ENCODE measurements at places on chromosomes 12 and 14.
A peak's percentile ranks its signal among the peaks of the same experiment; 100 is the strongest.

DNA sequence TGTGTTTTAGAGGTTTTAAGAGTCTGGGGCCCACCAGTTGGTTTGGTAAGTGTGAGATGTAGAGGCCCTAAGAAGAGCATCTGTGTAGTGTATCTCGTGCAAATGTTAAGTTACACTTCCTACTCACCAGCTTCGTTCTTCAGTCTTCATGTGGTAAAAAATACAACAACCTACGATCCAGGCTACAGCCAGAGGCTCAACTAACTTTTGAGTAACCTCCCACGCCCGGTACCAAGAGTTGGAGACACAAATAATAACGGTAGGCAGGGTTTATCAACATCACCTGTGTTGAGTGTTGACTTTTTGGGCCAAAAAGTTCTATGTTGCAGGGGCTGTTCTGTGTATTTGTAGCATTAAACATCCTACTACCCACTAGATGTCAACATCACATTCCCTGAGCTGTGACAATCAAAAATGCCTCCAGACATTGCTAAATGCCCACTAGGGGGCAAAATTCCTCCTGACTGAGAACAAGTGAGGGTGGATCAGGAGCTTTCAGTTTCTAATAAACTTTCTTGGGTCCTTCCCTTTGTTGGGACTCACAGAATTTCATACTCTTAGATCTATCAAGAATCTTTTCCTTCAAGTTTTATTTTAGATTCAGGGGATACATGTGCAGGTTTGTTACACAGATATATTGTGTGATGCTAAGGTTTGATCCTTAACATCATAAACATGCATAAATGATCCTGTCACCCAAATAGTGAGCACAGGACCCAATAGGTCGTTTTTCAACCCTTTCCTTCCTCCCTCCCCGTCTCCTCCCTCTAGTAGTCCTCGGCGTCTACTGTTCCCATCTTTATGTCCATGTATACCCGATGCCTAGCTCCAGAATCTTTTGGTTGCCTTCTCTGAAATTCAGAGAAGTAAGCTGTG lies 94.7 kb downstream of the SLC2A13 start:
- DNase-seq: peak; percentile 48

- no peak for DNase-seq
These were observed 1241.2 kb upstream of the FLRT2 start for GRCh38 chr14:84288781-84289180.

DNA sequence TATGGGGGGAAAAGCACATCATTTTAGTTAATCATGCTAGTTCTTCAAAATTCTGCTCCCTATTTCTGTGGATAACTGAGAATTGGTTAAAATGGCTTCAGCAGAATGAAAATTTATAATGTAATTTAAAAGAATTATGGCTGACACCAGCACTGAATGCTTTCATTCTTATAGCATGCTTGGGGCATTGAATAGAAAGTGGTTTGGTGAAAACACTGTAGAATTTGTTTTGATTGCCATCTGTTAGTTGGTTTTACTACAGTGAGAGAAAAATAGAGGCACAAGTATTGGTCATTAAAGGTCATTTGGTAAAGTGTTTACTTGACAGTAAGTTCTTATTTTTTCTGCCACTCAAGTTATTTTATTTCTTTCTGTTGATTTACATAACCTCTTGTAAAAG lies 70.8 kb downstream of the PRORP start:
- no peak for DNase-seq

- no peak for DNase-seq
These were observed 42.2 kb upstream of the NR2C1 start for GRCh38 chr12:95115641-95116040.

DNA sequence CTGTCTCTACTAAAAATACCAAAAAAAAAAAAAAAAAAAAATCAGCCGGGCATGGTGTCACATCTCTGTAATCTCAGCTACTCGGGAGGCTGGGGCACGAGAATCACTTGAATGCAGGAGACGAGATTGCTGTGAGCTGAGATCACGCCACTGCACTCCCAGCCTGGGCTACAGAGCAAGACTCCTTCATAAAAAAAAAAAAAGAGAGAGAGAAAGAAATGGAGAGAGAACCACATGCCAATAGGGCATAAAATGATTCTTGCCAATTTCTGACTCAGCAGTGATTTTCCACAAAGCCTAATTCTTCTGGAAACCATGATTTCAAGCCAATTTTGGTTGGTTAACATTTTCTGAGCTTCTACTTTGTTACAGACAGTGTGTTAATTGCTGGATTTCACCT lies 250.4 kb upstream of the SEL1L start:
- DNase-seq: no peak

DNA sequence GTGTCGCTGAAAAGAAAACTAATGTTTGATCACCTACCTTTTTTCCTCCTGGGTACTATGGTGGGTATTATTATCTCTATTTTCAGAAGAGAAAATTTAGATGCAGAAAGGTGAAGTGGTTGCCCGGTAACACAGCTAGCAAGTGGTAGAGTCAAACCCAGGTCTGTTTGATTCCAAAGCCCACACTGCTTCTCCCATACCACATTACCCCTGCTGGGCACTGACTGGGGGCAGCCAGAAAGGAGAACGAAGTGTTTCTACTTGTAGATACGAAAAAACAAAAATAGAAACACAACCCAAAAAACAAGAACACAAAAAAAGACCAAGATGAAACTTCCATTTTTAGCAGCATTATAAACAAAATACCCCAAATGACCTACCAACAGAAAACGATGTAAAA lies 142.2 kb downstream of the SLC41A2 start:
- no peak for DNase-seq

GRCh38 chr14:64762044-64763034 lies 58.1 kb downstream of the PLEKHG3 start:
- DNase-seq: peak; percentile 90

DNA sequence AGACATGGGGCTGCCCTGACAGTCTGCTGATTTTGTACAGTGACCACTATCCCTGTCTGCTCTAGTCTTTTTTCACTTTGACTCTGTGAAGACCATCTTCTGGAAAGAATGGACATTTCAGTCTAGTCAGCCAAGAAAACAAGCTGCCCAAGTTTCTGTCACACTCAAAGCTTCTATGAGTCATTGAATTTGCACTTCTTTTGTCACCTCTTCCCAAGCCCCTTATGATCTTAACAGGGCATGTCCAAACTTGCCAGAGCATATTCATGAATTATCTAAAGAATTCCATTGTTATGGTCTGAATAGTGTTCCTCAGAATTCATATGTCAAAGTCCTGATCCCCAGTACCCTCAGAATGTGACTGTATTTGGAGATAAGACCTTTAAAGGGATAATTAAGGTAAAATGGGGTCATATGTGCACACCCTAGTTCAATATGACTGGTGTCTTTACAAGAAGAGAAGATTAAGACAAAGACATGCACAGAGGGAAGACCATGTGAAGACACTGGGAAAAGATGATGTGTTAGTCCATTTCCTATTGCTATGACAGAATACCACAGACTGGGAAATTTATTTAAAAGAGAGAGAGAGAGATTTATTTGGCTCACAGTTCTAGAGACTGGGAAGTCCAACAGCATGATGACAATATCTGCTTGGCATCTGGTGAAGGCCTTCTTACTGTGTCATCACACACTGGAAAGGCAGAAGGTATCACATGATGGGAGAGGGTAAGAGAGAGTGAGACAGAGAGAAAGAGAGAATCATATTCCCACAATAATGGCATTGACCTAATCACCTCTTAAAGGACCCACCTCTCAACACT lies 242.6 kb downstream of the BTG1 start:
- DNase-seq: no peak

GRCh38 chr12:92342574-92342973 lies 196.9 kb upstream of the BTG1 start:
- DNase-seq: no peak

DNA sequence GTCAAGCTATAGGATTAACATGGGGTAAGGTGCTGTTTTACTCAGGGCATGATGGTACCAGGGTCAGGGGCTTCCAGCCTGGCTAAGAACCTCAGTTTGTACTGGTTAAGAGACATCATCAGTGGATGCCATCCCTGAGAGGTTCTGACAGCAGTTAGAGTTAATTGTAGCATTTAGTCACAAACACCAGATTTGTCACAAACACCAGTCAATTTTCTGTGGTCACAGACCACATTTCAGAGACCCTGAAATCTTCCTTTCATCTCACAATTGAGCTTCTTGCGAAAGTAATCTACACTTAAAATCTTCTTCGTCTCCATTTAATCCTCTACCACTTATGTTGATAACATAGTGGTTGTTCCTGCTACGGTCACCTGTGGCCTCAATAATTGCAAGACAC lies 143.0 kb upstream of the EGLN3 start:
- DNase-seq: no peak

DNA sequence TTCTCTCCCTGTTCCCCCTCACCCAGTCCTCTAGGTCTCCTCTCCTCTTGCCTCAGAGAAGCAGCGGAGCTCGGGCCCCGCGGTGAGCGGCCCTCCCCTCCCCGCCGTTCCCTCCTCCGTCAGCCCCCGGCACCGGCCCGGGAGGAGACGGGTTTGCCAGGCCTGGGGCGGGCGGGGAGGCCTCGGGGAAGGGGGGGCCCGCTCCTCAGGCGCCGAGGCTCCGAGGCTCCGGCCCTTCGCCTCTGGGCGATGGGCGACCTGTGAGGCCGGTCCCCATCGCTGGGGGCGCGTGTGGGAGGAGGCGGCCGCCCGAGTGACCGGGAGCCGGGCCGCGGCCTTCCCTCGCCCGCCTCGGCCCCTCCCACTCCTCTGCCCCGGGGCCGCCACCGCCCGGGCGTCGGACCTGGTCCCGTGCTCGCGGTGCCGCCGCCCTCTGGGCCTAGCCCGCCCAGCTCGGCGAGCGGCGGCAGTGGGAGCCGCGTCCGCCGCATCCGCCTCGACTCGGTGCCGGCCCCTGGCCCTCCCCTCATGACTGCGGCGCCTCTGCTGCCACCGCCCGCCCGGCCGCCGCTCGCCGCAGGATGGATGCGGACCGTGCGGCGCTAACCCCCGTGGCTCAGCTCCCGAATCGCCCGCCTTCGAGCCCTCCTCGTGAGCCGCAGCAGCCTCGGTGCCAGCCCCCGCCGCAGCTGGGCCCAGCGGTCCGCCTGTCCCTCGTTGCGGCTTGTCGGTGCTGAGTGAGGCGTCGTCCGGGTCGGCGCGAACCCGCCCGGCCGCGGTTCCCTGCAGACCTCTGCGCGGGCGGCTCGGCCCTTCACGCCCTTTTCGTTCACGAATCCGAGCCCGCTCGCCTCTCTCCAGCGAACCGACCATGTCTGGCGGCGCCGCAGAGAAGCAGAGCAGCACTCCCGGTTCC lies 574 bp downstream of the WNK1 start:
- DNase-seq: peak; percentile 79

DNA sequence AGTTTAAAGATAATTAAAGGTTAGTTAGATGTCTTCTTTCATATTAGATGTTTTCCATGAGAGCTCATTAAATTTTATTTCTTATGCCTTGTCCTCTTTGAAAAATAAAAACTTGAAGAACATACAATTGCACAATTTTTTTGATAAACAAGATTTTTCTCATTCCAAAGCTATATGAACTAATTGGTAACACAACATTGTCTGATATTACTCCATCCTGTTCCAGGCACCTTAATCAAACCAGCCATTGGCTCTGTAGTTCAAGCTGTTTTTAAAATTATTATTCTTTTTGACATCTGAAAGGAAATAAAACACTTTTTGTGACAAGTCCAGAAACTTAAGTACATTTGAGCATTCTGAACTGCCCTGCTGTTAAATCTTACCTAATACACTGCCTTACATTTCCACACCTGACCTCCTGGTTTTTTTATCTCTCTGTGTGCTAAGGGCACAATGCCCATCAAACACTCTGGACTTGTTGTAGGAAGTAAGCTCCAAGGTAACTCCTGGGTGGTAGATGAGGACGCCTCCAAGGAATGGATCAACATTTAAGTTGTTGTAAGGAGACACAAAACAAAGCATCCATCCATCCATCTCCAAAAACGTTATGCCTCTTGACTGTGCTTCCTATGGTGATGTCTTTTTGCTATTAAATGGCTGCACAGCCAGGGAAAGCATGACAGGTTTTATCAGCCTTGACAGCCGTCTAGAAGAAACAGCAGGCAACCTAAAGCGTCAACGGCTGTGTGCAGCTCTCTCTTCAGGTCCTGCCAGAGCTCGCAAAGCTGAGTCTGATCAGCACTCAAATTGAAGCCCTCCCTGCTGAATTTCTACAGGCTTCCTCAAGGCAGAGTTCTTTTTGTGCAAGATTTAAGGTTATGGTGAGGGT lies 449.9 kb upstream of the FLRT2 start:
- DNase-seq: no peak

- no peak for DNase-seq
These were observed 28.1 kb downstream of the TMEM121 start for GRCh38 chr14:105554523-105554922.

DNA sequence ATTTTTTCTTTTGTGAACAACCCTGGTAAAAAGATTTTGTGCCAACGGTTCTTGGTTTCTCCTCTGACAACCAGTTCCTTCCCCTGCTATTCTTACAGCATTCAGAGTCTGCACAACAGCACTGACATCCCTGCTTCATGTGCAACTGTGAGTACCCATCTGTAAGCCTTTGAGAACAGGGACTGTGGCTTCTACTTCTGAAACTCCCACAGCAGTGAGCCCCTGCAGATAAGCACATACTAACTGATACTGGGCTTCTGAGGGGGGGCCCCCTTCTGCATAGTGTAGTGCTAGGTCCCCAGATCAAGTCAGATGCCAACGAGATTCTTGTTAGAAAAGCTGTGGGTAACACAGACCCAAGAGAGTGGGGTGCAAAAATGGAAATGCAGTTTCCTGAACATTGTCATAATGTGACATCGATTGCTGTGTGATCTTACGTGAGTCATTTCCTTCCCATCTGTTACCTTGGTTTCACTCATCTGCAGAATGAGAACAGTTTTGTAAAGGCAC lies 11.1 kb upstream of the NINJ2 start:
- no peak for DNase-seq

- DNase-seq: no peak
These were observed 70.0 kb downstream of the EPS8 start for GRCh38 chr12:15719230-15719629.

DNA sequence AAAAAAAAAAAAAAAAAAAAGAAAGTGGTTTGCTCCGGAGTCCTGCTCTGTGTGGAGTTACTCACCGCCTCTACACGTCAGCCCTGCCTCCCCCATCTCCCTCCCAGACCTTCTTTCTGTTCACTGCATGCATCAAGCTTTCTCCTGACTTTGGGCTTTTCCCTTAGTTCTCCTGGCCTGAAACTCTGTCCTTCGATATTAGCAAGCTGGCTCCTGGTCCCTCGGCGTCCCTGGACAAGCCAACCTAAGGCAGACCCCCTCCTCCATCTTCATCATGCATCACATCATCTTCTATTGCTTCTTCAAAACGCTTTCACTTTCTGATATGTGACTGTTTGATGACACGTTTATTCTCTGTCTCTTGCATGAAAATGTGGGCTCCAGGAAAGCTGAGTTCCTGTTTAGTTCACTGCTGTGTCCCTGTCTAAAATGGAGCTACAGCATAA lies 40.6 kb downstream of the SLC15A4 start:
- DNase-seq: no peak

- DNase-seq: no peak
These were observed 5.5 kb upstream of the ZNF641 start for GRCh38 chr12:48356041-48356768.

- no peak for DNase-seq
These were observed 7.4 kb upstream of the COX16 start for GRCh38 chr14:70366911-70367310.

DNA sequence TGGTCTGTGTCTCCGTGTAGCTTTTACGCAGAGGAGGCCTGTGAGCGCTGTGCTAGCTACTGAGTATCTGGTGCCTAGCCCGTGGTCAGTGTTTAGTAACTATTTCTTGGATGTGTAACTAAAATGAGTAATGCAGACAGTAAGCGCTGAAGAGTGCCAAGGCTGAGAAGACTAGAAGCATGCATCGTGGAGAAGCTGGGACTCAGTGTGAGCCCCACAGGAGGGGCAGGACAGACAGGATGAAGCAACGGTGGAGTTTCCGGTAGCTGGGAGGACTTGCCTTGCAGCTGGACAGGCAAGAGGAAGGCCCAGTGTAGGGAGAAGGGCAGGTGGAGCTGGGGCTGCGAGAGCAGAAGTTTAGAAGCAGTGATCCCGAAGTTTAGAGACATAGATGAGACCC lies 233.4 kb upstream of the FKBP4 start:
- DNase-seq: no peak

Data from right forelimb (tissue), 1 donor.